ENCODE measurements at places on chromosomes 12 and 14. TPM values are rescaled to one million over a fixed set of nuclear protein-coding genes. Genes with fewer than 3 reads are reported as not detected.

- DNase-seq = no peak
- H3K36me3 ChIP-seq = peaks cover 29% of the 10 kb centered on the region
- no peaks in the 10 kb centered on the region for H3K27me3 ChIP-seq
- peak overlapping the region; percentile 100 for H3K27ac ChIP-seq
- peaks cover 37% of the 10 kb centered on the region for H3K4me1 ChIP-seq
Observed at GRCh38 chr12:121578230-121579189, 2.3 kb downstream of the KDM2B start.

DNA sequence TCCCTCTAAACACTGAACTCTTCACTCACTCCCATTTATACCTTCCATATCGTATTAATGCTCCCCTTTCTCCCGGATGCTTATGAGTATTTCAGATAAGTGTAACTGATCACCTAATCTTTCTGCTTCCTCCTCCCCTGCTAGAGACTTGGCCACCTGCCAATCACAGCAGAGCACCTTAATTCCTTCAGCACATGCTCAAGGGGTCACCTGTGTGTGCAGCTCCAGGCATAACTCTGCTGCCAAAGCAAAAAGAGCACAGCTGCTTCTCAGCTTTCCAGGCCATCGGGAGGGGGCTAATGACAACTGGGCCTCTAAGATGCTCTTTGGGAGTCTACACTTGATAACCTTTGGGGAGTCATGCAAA, 106.9 kb upstream of the DYRK2 start:
- no peaks in the 10 kb centered on the region for H3K27me3 ChIP-seq
- H3K4me3 ChIP-seq = no peak overlapping the region
- DNase-seq = no peak
- H3K4me1 ChIP-seq = peaks cover 17% of the 10 kb centered on the region
- H3K36me3 ChIP-seq = no peaks in the 10 kb centered on the region

DNA sequence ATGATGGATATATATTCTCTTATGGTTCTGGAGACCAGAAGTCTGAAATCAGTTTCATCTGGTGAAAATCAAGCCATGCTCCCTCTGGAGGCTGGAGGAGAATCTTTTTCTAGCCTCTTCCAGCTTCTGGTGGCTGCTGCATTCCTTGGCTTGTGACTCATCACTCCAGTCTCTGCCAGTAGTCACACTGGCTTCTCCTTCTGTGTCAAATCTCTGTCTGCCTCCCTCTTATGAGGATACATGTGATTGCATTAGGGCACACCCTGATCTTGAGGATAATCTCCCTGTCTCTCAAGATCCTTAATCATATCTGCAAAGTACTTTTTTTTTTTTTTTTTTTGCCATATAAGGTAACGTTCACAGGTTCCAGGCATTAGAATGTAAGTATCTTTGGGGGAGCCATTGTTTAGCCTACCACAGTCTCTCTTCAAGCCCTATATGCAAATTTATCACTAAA, 17.7 kb downstream of the DNAL1 start:
- no peak overlapping the region for H3K27ac ChIP-seq
- H3K27me3 ChIP-seq = no peaks in the 10 kb centered on the region
- no peaks in the 10 kb centered on the region for H3K36me3 ChIP-seq
- no peak for DNase-seq

DNA sequence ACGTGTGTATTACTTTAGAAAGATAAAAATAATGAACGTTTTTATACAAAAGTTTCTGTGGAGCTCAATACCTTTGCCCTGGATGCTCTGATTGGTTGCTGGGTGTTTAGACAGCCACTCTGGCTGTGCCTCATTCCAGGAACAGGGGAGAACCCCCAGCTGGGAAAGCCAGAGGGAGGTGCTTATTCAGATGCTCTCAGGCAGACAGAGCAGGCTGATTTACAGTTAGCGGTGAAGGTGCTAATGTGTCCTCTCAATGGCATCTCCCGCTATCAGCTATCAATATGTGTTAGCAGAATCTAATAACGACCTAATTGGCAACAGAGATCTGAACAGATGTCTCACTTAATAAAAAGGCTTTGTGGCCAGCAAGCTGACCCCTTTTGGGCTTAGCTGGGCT, 402.3 kb downstream of the NUAK1 start:
- no peaks in the 10 kb centered on the region for H3K36me3 ChIP-seq
- no peaks in the 10 kb centered on the region for H3K4me1 ChIP-seq
- H3K27me3 ChIP-seq = no peaks in the 10 kb centered on the region
- H3K27ac ChIP-seq = no peak overlapping the region

GRCh38 chr14:100304825-100305323, 1.4 kb downstream of the SLC25A29 start:
- H3K4me3 ChIP-seq = peak overlapping the region; percentile 70
- peaks cover 4% of the 10 kb centered on the region for H3K36me3 ChIP-seq
- DNase-seq = no peak
- H3K27ac ChIP-seq = no peak overlapping the region
- H3K4me1 ChIP-seq = peaks cover 16% of the 10 kb centered on the region

DNA sequence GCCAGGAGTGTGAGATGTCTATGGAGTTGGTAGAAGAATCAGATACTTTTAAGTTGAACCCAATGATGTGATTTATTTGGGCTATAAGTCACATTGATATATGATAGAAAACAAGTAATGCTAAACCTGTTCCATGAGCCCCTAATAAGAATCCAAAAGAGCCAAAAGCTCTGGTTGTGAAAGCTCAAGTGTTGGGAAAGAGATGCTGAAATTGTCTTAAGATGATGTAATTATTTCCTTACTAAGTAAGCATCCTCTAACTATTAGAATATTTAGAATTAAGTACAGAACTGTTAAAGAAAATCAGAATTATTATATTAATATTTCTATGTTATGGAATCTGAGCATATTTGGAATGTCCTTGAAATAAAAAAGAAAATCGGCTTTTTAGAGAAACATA, 17.6 kb upstream of the SLC2A13 start:
- no peak overlapping the region for H3K4me3 ChIP-seq
- peaks cover 10% of the 10 kb centered on the region for H3K27me3 ChIP-seq
- H3K36me3 ChIP-seq = no peaks in the 10 kb centered on the region
- H3K27ac ChIP-seq = no peak overlapping the region

ASB2 gene
- total RNA-seq = 20.7 TPM

GRCh38 chr12:77500089-77500488, 330.6 kb upstream of the NAV3 start:
- no peak overlapping the region for H3K27ac ChIP-seq
- H3K4me3 ChIP-seq = no peak overlapping the region
- no peak for DNase-seq
- no peaks in the 10 kb centered on the region for H3K27me3 ChIP-seq
- no peaks in the 10 kb centered on the region for H3K36me3 ChIP-seq
- no peaks in the 10 kb centered on the region for H3K4me1 ChIP-seq

DNA sequence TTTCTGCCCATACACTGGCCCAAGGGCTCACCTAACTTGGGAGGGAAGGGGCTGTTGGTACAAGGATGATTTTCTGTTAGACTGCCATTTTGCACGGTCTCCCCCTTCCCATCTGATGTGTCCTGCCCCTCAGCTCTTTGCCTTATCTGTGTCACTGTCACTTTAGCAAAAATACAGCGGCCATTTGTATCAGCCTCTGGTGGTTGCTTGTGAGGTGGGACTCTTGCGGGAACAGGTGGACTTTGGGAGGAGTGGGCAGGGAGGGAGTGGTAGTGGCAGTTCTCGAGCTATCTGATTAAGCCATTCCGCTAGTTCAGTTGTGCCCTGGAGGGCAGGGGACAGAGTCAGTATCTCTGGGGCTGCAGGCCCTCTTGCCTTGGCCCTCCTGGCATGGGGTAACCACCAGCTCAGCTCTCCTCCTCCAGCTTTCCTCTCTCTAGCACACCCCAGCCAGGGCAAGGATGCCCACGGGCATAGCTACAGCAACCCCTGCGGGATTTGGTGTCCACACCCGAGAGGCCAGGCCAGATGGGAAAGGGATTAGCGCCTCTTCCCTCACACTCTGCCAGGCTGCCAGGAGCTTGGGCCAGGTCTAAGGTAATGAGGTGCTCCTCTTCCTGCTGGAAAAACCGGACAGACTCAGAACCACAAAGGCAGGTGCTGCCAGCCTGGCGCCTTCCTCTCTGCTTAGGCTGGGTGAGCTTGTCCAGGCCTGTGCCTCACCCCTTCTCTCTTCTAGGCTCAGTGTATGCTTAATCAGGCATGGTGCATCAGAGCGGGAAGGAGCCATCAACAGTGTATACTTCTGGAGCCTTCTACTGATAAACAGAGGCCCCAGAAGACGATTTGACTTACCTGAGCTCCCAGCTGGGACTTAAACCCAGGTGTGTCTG, 8.7 kb downstream of the SLC48A1 start:
- H3K4me3 ChIP-seq = no peak overlapping the region
- H3K36me3 ChIP-seq = peaks cover 23% of the 10 kb centered on the region
- H3K27me3 ChIP-seq = no peaks in the 10 kb centered on the region
- peaks cover 19% of the 10 kb centered on the region for H3K4me1 ChIP-seq

AKAP5 gene
- 0.89 TPM for total RNA-seq

GRCh38 chr12:26987634-26988424, 26.4 kb downstream of the TM7SF3 start:
- DNase-seq = no peak
- no peaks in the 10 kb centered on the region for H3K27me3 ChIP-seq
- H3K27ac ChIP-seq = no peak overlapping the region
- peaks cover 55% of the 10 kb centered on the region for H3K36me3 ChIP-seq
- peaks cover 2% of the 10 kb centered on the region for H3K4me1 ChIP-seq

MLH3 gene
- total RNA-seq = 17.0 TPM

GRCh38 chr12:108461058-108461660, 53.9 kb upstream of the FICD start:
- H3K4me3 ChIP-seq = no peak overlapping the region
- no peak for DNase-seq
- H3K4me1 ChIP-seq = no peaks in the 10 kb centered on the region
- H3K27ac ChIP-seq = no peak overlapping the region
